ENCODE measurements at places on chromosomes 3 and 15.

- DNase-seq: no peak
Observed at GRCh38 chr15:42354824-42355223, 4.5 kb upstream of the CAPN3 start.

DNA sequence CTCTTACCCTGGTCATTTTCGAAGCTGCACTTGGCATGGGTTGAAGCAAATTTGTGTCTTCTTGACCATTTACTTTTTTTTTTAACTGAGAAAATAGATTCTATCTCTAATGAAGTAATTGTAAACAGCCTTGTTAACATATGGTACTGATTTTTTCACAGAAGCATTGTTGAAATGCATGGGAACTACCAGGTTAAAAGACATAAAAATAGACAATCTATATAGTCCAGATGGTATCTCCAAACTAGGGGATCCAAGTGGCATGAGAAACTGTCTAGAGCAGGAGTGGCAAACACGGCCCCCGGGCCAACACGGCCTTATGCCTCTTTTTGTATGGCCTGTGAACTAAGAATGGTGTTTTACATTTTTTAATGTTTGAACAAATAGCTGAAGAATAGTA lies 41.9 kb downstream of the CACNA1D start:
- DNase-seq: no peak

DNA sequence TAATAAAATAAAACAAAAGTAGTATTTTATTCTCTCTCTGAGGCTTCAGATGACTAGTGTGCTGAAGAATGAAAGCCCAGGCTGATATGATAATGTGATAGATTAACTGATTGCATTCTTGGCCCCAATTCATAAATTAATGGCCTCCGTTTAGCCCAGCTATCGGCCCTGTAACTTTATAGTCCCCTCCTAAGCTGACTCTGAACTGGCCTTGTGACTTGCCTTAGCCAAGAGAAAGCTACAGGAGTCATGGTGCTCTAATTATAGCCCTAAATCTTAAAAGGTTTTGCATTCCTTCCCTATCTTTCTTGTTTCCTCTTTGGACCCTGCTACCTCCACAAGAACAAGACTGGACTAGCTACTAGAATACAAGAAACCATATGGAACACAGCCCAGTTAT lies 123.2 kb upstream of the EPHA3 start:
- DNase-seq: no peak

DNA sequence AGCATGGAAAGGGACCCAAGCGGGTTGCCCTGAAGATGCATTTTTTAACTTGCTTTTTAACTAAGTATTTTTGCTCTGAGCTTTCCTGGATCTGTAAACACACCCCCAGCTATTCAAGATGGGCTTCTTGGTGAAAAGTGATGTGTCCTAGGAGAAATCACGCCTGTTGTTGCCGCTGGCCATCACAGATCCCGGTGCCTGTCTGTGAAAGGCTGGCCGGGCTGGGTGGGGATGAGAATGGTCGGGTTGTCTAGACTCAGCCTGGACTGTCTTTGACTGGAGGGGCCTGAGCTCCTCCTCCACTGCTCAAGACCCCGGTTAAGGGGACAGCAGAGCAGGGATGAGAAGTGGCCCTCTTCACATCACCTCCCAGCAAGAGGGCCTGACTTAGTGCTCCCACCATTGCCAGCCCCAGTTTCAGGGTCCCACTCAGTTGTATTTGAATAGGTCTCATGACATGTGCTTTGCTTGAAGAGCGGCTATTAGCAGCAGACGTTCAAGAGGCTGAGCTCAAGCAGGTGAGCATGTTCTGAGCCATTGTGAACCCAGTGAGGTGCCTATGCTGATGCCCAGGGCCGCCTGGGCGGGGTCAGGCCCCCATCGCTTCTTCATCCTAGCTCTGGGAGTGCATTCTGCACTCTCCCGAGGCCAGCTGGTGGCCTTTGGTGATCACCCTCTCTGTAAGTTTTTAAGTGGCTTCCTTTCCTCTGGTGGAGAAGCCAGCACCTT lies 79.9 kb downstream of the IGF1R start:
- no peak for DNase-seq

- DNase-seq: no peak
Observed at GRCh38 chr3:140086642-140087041, 151.7 kb downstream of the CLSTN2 start.

- DNase-seq: no peak
Observed at GRCh38 chr3:185658504-185658912, 72.4 kb downstream of the SENP2 start.

DNA sequence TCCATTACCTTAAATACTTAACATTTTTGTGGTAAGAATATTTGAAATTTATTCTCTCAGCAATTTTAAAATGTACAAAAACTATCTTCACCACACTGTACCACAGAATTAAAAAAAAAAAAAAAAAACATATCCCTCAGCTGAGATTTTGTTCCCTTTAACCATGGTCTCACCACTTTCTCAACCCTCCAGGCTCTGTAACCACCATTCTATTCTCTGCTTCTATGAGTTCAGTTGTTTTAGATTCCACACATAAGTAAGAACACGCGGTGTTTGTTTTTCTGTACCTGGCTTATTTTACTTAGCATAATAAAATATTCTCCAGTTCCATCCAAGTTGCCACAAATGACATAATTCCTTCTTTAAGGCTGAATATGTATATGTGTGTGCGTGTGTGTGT lies 41.5 kb downstream of the CSNK1G1 start:
- no peak for DNase-seq

DNA sequence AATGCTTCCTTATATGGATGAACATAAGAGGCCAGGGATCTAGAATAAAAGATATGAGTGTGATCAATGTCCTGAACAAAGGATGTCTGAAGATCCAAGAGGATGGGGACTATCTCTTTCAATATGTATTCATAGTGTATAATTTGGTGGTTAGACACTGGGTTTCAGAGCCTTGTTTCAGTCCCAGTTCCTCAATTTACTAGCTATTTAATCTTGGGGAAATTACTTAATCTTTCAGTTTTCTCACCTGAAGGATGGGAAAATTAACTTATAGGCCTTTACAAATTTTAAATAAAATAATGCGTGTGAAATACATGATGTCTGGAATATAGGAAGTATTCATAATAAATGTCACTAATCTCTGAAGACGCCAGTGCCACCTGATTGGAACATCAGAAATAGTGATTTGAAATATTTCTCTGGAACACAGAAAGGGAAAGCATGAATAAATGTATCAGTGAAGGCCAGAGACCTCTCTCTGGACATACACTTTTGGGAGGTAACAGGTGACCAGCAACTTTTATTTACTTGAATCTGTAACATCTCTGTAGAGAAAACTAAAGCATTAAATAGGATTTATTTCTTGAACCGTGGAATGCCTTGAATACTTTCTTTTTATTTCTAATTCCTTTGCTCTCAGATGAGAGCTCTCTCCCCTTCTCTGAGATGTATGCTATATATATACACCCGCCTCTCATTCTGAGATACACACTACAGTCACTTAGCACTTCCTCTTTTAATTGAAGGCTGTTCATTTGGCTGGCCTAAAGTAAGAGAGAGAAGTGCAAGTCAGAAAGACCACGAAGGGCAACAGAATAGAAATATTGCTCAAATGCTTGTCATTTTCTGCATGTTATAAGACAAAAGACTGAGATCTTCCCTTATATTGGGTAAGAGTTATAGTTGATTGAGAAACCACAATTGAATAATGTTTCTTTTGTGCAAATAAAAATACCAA lies 407.1 kb downstream of the LSAMP start:
- DNase-seq: no peak

- DNase-seq: no peak
Observed at GRCh38 chr15:55257938-55258337, 31.7 kb downstream of the RAB27A start.

- no peak for DNase-seq
Observed at GRCh38 chr3:197446700-197447056, 109.1 kb downstream of the BDH1 start.

Data from NCI-H1930 (cell line).